ENCODE measurements at places on chromosomes 4 and X. TPM values are rescaled to one million over a fixed set of nuclear protein-coding genes. Genes with fewer than 3 reads are reported as not detected.

DNA sequence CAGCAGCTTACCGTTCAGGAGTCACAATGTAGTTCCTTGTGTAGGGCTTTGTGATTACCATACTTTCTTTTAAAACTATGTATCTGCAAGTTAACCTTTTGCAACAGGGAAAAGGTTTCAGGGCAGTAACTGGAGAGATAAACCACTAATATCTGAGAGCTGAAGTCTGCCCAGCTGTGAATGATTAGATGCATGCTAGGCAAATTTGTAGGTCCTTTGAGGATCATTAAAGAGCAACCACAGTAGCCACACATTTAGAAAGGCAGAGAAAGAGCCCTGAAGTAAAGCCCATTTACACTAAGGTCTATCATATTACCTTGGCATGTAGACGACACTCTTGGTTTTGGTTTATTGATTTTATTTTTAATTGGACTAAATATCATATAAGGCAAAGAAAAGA lies 60.0 kb downstream of the ATP8A1 start:
- DNase-seq, result no peak

NUP62CL gene
- total RNA-seq, result not detected

DNA sequence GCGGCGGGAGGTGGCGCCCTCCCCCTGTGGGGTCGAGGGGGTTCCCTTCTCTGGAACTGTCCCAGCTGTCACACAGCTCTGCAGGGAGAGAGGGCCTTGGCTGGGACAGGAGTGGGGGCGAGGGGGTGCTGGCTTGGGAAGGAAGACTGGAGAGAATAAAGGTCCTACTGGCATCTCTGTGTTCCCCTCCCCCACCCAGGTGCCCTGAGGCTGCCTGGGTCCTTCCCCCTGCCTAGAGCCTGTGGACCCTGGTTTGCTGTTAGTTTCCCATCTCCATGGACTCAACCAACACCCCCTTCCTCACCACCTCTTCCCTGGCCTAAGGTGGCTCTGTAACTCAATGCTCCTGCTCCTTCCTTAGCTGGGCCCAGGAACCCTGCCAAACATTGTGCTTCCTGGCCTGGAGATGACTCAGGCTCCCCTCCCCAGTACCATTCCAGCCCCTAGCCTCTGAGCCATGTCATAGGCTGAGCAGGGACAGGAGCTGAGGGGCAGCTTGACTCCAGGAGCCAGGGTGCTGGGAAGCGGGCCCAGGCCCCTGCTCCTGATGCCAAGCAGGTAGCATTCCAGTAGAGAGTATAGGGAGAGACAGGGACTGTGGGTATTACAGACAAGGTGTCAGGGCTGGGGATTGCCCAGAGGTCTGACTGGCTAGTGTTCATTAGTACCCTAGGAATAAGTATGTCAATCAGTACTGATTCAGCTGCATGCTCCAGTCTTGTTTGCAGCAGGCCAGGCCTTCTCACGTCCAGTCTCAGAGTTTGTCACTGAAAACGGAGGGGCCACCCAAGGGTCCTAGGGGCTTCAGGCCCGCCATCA lies 100.7 kb downstream of the EFNB1 start:
- no peak for DNase-seq

FHDC1 gene
- total RNA-seq, result 0.51 TPM

- peak; percentile 85 for DNase-seq
Observed at GRCh38 chr4:139177869-139178619, 1.0 kb upstream of the ELF2 start.

SLC6A14 gene
- total RNA-seq, result not detected

DNA sequence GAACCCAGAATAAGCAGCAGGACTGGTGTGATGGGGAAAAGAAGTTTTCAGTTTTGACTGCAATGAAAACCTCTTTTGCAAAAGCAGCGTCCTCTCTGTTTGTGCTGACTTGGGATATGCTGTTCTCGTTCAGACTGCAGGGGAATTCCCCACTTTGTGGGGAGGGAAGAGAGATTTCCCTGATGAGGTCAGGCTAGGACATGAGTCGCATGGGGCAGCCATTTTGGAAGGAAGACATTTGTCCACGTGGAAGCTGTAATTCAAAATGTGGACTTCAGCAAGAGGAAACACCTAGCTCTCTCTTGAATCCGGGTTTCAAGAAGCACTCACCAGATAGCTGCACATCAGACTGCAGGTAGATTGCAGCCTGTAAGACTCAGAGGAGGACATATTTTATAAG lies 39.3 kb downstream of the ING2 start:
- no peak for DNase-seq

GRCh38 chrX:23898412-23898959 lies 9.3 kb downstream of the APOO start:
- peak; percentile 66 for DNase-seq

- no peak for DNase-seq
Observed at GRCh38 chrX:107549504-107549903, 78.8 kb upstream of the PRPS1 start.

BEX1 gene
- total RNA-seq, result not detected

- DNase-seq, result no peak
Observed at GRCh38 chr4:108191269-108191914, 22.7 kb upstream of the LEF1 start.

DNA sequence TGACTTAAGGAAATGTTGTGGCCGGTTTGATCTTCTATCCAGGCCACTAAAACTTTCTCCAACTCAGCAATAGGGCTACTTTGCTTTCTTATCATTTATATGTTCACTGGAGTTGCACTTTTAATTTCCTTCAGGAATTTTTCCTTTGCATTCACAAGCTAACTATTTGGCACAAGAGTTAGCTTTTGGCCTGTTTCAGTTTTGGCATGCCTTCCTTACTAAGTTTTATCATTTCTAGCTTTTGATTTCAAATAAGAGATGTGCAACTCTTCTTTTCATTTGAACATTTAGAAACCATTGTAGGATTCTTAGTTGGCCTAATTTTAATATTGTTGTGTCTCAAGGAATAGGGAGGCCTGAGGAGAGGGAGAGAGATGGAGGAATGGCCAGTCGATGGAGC lies 79.8 kb upstream of the TLL1 start:
- DNase-seq, result no peak

GIMD1 gene
- not detected for total RNA-seq

TEX13B gene
- total RNA-seq, result not detected

- no peak for DNase-seq
Observed at GRCh38 chrX:34147345-34147744, 15.2 kb upstream of the FAM47A start.

GRCh38 chr4:73735231-73735630 lies 5.1 kb upstream of the CXCL8 start:
- peak; percentile 57 for DNase-seq

DNA sequence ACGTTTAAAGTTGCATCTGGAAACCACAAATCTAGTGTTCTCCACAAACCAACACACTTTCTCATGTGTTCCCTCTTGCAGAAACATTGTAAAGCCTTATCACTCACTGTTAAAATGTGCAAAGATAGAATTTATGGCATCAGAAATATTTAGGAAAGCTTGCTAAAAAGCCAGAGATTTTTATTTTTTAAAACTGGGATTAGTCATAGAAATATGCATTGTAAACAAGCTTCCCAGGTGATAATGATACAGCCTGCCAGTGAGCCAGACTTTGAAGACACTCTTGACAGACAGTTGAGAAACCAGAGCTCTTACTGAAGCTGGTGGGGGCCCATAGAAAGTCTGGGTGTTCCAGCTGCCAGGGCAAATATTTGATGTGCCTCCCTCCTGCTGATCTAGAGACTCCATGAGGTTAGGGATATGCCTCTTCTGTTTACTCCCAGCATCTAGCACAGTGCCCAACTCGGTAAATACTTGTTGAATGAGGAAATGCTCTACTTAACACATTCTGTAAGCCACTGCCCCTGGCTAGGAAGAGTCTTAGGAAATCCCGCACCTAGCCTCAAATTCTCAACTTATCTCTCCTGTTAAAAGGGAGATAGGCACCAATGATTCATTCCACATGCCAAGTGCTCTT lies 179.0 kb upstream of the RASGEF1B start:
- no peak for DNase-seq

DNA sequence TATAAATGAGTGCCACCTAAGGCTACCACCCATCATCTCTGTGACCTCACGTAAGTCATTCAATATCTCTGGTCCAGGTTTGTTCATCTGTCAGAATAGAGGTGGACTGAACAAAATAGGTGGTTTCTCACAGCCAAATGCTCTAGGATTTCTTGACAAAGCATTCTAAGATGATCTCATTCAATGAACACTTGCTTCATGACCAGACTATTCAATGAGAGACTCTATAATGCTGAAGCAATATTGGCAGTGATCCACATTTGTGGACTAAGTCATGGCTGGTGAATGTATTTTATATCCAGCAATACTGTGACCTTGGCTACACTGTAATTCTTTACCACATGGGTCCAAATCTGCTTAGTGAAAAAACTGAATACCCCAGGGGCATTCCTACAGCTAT lies 37.9 kb downstream of the LDB2 start:
- peak; percentile 42 for DNase-seq

DNA sequence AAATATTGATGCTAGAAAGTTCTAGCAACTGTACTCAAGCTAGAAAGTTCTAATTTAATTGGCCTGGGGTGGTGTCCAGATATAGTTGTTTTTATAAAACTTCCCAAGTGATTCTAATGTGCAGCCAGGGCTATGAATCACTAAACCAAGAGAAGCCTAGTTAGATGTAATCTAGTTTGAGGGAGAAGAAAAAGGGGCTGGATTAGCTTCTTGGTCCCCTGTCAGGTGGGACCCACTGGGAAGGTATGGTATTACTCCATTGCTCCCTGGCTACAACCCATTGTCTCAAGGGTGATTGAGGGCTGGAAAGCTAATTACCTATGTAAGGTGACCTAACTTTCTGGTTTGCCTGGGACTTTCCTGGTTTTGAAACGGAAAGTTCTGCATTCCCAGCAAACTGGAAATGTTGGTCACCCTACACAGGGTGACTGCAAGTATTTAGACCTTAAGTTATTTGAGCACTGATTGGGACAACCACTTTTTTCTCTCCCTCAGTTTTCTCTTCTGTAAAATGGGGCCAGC lies 23.9 kb upstream of the MSN start:
- DNase-seq, result no peak

DNA sequence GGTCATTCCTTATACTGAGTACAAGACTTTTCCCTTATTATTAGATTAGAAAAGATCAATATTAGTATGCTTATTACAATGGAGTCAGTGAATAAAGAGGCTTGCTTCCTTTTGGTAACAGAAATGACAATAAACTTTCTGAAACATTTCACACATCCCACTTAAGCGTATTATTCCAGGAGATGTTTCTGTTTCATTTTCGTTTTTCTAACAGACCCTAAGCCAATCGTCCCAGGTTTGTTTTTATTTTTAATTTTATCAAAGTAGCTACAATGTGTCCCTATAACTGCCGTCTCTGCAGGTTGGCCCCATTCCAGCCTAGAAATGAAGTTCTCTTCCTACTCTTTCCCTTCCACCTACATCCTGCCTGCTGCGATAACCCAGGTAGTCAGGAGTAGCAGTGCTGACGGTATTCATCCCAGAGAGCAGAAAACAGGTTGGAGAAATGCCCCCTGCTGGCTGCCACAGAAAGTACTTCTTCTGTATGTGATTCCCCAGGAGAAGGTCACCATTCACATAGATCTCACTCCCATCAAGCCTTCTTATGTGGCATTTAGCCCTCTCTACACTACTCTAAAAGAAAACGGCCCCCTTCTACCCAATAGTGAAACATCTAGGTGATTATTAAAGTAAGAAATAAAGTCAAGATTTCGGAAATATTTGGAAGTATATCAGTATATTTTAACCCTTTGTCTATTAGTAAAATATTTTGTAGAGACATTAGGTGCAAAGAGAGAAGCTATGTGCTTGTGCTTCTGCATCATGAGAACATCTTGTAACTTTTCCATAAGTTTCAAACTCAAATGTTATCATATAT lies 40.4 kb downstream of the ENPEP start:
- DNase-seq, result peak; percentile 88

DNA sequence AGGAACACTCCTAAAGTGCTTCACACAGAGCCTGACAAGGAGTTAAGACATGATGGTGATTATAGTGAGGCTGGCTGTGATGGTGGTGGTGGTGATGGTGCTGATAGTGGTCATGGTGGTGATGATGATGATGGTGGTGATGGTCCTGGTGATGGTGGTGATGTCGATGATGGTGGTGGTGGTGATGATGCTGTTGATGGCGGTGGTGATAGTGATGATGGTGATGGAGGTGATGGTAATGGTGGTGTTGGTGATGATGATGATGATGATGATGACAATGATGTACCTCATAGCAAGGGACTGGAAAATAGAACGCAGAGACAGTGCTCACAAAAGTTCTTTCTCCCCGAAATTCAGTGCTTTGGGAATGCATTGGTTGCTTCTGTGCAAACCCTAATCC lies 34.3 kb upstream of the PSAPL1 start:
- no peak for DNase-seq
